Ascending aorta (tissue), 2 donors: ENCODE measurements at places on chromosomes 2 and 18. TPM values are rescaled to one million over a fixed set of nuclear protein-coding genes. Genes with fewer than 3 reads are reported as not detected.
A peak's percentile ranks its signal among the peaks of the same experiment; 100 is the strongest.

DNA sequence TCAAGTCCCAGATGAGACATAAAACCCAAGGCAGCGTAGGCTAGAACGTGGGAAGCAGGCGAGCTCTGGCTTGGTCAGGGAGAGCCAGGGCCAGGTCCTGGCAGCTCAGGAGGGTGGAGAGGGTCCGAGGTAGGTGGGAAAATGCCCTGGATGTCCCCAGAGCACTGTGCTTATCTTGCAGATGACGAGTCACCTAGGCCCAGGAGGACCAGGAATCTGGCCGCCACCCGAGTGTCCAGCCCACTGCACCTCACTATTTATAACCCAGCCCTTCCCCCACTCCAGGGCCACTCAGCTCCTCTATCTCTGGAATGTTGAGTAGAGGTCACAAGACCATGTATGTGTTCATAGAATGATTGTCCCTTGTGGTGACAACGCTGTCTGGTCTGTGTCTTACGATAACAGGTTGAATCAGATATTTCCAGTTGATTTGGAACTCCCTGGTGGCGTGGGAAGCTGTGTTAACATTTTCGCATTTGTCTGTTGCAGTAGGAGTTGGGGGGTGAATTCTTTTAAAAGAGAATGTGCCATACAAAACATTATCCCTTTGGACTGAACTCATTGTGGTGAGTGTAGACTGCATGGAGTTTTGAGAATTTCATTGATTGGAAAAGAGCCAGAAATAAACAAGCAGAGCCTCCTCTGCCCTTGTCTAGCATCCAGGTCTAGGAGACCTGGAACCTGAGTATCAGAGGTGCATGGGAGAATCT, 47.5 kb downstream of the EMILIN2 start:
- DNase-seq, result no peak

DNA sequence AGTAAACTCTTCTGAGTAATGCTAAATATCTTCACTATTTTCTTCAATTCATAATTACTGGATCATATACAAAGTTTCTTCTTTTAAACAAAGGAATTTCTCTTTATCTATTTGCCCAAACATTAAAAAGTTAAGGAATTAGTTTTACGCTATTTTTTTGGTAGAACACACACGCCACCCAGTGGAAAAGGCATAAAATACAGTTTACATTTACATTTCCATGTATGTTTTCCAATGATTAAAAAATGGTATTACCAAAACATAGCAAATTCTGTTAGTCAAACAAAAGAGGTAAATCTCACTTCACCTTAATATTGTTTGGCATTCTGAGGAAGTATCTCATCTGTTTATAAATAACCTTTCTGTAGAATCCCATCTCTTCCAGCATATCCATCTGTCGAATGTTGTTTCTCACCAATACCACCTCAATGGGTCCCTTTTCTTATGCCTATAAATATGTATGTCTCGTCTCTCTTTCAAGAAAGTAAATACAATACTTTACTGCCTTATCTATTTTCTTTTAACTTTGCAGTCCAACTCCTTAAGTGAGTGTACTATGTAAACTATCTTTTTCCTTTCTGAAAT, 7.2 kb downstream of the BOLL start:
- no peak for DNase-seq

The ADRA2B gene
- 9.4 TPM for total RNA-seq

DNA sequence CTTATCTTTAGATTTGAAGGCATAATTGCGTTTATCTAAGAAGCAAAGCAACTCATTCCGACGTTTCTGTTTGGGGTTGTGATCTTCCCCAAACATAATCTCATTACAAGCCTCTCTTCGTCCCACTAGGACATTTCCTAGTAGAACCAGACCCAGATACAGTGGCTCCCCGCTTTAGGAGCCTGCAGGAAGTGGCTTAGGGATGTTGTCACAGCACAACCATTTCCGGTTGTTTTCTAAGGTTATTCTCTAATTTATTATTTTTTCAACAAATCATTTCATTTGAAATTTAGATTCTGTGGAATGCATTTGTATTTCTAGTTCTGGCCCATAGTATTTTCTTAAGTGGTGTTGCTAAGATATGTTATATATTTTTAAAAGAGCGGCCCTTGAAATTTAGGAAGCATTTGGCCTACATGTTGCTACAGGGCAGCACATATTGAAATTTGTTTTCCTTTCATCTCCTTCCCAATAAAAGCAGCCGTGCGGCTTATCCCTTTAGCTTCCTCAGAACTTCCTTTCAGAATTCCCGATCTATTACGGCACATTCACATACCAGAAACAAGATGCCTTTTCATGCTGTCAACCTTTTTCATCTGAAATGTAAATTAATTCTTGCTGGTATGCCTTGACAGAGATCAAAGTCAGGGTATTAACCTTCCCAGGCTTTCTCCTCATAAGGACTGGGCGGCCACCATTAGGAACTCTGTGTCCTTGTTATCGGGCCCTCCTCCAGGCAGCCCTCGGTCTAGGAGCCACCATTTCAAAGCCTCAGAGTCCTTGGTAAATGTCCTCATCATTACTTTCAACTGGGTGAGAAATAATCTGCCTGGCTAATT, 210.9 kb upstream of the SP5 start:
- DNase-seq, result no peak

DNA sequence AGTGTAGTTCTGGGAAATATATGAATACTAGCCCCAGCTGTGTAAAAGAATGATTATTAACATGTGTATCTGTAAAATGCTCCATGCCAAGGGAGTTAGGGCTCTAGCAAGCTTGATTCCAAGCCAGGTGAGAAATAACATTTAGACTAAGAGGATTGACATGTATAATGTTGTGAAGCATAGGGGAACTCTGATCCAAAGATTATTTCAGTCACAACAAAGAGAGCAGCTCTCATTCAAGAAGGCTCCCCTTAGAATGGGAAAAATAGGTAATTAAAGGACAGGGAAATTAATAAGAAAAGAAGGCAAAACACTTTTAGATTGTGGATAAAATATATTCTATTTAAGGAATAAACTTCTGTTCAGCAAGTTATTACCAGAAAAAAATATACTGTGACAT, 347.3 kb upstream of the CDH7 start:
- no peak for DNase-seq

GRCh38 chr2:209208211-209208610, 215.6 kb upstream of the MAP2 start:
- DNase-seq, result no peak

- no peak for DNase-seq
Observed at GRCh38 chr2:113281910-113282746, 3.4 kb upstream of the PAX8 start.

GRCh38 chr2:20469595-20469994, 22.7 kb downstream of the RHOB start:
- no peak for DNase-seq

DNA sequence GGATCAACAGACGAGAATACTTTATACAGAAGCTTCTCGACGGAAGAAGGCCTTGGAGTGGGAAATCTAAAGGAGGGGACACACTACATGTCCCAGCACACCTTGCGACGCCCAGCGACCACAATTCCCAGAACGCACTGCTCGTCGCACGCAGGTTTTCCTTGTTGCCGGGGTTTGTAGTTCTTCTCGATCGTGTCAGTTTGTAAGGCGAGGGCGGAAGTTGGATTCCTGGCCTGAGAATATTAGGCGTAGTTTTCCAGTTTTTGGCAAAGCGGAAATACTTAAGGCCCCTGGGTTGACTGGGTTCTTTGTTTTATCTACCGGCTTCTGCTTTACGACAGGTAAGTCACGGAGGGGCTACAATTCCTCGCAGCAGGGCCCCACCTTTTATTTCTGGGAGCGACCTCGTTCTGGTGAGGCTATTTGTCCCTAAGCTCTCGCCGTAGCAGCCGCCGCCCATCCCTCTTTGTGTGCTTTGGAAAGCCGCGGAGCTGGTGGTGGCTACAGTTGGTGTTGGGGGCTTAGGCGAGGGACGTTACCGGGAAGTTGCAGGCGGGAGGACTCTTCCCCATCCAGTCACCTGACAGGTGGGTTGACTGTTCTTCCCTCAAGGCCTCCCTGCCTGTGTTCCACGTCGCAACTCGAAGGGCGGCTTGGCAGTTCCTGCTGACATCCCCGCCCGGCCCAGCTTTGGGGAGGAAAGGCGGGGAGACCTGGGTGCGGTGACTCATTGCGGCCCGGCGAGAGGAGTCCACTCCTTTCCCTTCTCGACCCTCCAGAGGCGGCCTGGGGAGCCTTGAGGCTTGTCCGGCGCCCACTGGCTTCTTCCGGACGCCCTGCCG, at the start of gene DYNC1I2:
Gene DYNC1I2 (plus strand): TSS at position 183 of the 842 bp plus-strand sequence. CDS start 2,687 bp downstream, outside the sequence.
- peak; percentile 96 for DNase-seq

DNA sequence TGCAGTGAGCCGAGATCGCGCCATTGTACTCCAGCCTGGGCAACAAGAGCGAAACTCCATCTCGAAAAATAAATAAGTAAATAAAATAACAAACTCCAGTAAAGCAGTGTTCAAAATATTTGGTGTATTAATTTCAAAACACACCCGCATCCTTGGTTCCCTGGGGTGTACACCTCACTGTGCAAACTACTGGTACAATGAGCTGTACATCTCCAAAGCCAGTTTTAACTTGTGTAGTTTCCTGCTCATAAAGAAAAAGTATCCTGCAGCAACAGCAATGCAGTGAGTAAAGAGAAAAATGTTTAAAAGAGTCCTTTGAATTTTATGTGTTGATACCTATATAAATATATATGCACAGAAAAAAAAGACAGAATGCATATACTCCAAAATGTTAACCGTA, 4.4 kb upstream of the NFE2L2 start:
- no peak for DNase-seq

- DNase-seq, result peak; percentile 64
Observed at GRCh38 chr2:12106440-12107080, 360.1 kb downstream of the LPIN1 start.

The RAB6C gene
- total RNA-seq, result not detected

GRCh38 chr2:168047091-168047690, 200.2 kb downstream of the STK39 start:
- no peak for DNase-seq

- no peak for DNase-seq
Observed at GRCh38 chr2:47321006-47321405, 82.0 kb upstream of the MSH2 start.

DNA sequence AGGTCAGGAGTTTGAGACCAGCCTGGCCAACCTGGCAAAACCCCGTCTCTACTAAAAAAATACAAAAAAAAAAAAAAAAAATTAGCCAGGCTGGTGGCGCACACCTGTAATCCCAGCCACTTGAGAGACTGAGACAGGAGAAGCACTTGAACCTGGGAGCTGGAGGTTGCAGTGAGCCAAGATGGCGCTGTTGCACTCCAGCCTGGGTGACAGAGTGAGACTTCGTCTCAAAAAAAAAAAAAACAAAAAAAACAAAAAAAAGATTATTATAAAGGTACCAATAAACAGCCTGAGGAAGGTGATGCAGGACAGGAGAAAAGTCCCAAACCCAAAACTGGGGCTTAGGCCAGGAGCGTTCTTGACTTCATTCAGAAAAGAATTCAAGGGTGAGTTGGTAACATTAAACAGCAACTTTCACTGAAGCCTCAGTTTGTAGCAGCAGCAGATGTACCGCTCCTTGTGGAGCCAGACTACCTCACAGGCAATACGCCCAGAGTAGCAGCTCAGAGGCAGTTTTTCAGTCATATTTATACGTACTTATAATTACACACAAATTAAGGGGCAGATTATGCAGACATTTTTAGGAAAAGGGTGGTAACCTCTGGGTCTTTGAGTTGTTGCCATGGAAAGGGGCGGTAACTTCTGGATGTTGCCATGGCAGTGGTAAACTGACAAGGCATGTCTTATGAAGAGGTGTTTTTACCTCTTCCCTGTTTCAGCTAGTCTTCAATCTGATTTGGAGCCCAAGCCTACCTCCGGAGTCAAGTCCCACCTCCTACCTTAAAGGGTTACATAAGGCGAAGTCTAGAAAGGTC, 1596.6 kb upstream of the CELF4 start:
- no peak for DNase-seq

- no peak for DNase-seq
Observed at GRCh38 chr2:28333606-28334526, 58.8 kb upstream of the FOSL2 start.

DNA sequence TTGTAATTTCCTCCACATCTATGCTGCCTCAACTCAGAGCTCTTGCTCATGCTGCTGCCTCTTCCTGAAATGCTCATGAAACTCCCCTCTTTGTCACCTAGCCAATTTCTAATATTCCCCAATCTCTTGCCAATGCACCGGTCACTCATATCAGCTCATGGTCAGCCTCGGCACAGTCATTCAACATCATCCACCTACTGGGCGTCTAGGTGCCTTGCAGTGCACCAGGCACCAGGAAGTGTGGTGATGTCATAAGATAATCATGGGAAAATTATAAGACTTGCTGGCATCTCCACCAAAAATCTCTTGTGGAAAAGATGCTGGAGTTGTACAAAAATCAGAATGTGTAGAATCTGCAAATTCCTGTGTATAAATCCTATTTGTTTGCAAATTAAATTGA, 52.6 kb upstream of the RAB27B start:
- no peak for DNase-seq

- no peak for DNase-seq
Observed at GRCh38 chr2:204039298-204039838, 102.8 kb downstream of the ICOS start.

The RNF125 gene
- 8.6 TPM for total RNA-seq

- DNase-seq, result no peak
Observed at GRCh38 chr18:58579561-58580047, 49.3 kb downstream of the ALPK2 start.

The RGPD4 gene
- total RNA-seq, result not detected

DNA sequence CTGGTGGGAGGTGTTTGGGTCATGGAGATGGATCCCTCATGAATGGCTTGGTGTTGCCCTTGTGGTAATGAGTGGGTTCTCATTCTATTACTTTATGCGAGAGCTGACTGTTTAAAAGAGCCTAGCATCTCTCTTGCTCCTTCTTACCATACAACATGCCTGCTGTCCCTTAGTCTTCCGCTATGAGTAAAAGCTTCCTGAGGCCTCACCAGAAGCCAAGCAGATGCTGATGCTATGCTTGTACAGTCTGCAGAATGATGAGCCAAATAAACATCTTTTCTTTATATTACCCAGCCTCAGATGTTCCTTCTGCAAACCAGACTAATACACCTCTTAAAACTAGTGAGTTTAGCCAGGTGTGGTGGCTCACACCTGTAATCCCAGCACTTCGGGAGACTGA, 23.1 kb downstream of the EVA1A start:
- DNase-seq, result no peak

- DNase-seq, result no peak
Observed at GRCh38 chr18:1006965-1007364, 102.3 kb downstream of the ADCYAP1 start.
